ENCODE measurements at places on chromosomes 5 and 9.
A peak's percentile ranks its signal among the peaks of the same experiment; 100 is the strongest.

DNA sequence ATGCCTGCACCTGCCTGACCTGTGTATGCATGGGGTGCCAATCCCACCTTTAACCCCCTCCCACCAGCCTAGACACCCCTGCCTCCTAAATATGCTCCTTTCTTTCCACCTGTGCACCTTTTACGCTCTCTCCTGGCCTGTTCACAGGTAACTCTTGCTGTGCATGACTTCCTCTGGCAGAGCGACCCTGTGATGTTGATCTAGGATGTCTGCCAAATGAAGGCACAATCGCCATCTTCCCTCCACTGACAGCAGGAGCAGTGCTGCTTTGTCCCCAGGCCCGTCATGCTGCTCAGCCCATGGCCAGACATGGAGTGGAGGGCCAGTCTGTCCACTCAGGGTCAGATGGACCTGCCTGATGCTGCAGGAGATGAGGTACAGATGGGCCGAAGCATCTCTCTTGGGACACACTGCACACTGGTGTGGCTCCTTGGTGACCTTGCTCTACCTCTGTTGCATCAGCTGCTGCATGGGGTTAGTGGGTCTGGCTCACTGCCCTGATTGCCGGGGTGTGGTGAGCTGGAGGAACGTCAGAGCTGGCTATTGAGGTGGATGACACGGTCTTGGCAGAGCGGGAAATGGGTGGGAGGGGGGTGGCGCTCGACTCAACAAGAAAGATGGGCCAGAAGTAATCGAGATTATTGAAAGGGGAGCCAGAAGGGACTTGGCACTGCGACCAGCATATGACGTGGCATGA lies 101.7 kb upstream of the PITX1 start:
- DNase-seq: no peak

GRCh38 chr9:86128235-86128822 lies 29.0 kb upstream of the GOLM1 start:
- no peak for DNase-seq

DNA sequence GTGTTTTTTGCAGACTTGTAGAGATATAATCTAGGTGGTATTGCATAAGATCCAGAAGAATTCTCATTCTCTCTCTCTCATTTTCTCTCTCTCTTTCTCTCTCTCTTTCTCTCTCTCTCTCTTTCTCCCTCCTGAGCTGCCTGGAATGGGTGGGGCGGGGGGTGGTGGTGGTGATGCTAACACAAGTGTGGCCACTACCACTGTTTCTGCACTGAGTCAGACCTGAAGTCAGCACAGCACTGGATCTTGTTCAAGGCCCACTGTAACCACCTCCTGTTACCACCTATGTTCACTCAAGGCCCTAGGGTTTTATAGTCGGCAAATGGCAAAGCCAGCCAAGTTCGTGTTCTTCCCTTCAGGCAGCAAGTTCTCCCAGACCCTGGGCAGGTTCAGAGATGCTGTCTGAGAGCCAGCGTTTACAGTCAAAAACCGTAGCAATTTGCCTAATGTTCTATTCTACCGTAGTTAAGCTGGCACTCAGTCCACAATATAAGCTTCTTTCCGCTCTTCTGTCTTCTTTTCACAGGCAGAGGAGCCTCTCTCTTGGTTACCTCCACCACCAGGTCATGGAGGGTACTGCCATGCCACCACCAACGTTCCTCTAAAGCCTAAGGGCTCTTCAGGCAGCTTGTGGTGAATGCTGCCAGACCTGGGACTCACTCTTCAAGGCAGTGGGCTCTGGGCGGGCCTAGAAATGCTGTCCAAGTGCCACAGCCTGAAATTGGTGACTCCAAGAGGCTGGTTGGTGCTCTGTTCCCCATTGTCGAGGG lies 235.7 kb upstream of the PRR16 start:
- DNase-seq: no peak

- DNase-seq: peak; percentile 37
Measured at GRCh38 chr5:1783216-1783554, 16.5 kb downstream of the MRPL36 start.

DNA sequence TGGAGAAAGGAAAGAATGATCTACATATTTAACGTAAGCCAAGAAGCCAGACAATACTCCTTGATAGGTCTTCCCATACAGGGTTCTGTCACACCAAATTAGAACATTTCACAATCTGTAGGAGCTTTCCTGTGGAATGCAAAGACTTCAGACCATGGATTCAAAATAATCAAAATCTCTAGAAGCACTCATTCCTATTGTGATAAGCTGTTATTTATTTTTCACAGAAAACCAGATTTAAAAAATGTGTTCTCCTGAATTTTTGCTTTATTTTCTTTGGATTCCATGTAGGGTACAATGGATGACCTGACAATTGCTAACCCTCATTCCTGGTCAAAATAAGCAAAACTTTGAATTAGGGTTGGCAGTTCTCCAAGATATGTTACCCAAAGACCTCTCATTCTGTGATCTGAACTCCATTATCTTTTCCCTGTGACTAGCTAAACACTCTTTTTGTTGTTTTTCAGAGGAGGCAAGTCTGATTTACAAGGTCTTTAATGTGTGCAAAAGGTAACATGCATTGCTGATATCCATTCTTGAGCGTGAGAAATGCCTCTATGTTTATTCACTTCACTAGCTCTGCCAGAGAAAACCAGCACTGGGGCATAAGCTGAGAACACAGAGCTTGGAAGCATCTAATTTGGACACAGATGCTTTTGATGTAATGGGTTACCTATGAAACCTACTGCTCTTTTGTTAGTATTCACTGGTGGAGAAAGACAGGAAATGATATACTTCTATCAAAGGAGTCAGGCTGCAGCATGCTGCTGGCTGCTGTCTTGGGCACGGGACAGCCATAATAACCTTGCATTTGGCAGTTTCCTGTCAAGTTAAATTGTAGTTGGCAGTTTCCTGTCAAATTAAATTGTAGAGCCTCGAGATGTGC lies 31.4 kb downstream of the ACTBL2 start:
- DNase-seq: peak; percentile 66

DNA sequence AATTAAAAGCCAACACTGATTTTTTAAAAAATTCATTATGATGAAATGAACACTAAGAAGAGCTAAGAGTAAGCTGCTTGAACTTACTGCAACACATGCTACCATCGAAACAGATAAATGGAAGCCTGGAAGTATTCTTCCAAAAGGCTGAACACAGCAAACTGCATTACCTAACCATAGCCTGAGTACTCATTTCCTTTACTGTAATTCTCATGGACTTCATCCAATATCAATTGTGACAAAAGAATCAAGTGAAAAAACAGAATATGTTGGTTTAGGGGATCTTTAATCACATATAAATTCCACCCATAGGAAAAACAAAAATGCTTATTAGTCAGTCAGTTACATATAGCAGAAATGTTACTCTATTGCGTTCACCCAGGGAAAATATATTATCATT lies 68.5 kb downstream of the DROSHA start:
- DNase-seq: no peak

GRCh38 chr9:95836072-95836471 lies 39.4 kb upstream of the ERCC6L2 start:
- DNase-seq: no peak

DNA sequence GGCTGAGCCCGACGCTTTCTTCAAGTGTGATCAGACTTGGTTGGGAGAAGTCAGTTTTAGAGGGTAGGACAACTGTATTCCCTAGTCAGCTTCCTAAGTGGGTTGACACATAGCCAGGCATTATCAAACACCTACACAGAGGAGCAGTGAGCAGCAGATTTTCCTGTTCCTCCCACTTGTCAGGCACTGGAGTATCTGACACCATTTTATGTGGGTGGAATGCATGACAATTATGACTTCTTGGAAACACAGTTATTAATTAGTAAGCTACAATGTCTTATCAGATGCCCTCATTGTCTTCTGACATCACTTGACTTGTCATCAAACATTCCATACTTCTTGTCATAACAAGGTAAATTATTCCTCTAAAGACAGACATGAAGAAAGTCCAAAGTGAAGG lies 124.9 kb downstream of the IRX2 start:
- DNase-seq: no peak

DNA sequence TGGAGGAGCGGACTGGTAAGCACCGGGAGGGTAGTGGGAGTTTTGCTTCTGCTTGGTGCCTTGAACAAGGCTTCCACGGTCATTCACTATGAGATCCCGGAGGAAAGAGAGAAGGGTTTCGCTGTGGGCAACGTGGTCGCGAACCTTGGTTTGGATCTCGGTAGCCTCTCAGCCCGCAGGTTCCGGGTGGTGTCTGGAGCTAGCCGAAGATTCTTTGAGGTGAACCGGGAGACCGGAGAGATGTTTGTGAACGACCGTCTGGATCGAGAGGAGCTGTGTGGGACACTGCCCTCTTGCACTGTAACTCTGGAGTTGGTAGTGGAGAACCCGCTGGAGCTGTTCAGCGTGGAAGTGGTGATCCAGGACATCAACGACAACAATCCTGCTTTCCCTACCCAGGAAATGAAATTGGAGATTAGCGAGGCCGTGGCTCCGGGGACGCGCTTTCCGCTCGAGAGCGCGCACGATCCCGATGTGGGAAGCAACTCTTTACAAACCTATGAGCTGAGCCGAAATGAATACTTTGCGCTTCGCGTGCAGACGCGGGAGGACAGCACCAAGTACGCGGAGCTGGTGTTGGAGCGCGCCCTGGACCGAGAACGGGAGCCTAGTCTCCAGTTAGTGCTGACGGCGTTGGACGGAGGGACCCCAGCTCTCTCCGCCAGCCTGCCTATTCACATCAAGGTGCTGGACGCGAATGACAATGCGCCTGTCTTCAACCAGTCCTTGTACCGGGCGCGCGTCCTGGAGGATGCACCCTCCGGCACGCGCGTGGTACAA lies 556 bp downstream of the PCDHGC3 start:
- peak; percentile 92 for DNase-seq

DNA sequence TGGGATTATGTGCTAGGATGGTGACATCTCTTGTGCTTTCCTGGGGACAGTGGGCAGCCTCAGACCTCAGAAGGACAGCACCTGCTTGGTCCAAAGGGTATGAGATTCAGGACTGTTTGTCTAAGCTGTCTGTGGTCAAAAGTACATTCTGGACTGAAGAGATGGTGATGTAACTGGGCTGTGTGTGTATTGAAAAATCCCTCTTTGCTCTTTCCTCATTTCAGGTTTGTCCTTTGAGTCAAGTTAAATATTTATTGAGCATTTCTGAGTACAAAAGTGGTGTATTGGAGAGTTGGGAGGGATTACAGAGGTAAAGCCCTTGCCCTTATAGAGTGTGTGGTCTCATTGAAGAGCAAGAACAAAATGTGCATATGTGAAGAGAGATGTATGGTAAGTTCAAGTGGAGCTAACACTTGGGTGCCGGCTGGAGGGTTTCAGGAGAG lies 46.7 kb downstream of the RCL1 start:
- DNase-seq: no peak

DNA sequence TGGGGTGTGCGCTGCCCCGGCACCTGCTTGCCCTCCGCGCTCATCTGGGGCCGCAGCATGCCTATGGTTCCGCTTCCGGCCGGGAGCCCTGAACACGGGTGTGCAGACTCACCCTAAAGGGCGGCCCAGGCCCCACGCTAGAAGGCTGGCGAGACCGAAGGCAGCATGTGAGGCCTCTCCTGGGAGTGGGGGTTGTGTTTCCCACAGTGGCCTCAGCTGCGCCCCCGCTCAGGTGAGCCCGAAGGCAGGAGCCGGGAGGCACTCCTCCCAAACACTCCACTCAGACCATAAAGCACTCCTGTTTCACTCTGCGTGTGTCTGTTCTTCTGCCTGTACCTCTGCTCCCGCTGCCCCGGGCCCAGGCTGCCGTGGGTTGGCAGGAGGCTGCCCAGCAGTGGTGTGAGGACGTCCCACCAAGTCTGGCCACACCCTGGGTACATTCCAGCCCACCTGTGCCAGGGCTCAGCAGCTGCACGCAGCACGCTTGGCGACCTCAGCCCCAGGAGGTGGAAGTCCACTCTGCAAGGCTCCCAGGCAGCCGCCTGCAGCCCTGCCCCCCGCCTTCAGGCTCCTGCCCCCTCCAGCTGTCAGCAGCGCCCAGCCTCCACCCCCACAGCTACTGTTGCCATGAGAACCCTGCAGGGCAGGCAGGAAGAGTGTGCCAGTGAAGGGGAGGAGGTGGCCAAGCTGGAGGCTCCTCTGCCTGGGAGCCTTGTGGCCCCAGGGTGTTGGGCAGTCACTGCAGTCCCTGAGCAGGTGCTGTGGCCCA lies 1.2 kb upstream of the AJM1 start:
- peak; percentile 77 for DNase-seq

DNA sequence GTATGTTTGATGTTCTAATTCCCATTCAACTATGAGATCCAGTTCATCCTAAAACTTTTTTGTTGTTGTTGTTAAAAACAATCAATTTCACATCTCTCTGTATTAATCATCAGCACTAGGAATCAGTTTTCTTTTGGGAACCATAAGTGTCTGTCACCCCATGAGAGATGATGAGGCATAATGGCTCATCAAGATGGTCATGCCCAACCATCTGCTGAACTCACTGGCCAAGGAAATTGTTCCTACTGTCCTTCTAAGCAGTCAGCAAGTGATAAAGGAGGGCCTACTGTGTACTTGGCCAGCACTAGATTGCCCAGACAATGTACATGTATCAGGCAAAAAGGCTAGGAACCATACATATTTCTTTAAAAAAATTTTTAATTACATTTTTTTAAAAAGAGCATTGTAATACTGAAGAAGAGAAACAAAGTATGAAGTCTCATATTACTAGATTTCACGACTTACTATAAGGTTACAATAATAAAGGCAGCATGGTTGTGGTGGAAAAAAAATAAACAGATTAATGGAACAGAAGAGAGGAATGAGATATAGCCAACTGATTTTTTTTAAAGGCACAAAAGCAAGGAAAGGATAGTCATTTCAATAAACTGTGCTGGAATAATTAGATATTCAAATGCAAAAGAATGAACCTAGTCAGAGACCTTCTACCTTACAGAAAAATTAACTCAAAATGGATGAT lies 458.3 kb downstream of the SPOCK1 start:
- no peak for DNase-seq

DNA sequence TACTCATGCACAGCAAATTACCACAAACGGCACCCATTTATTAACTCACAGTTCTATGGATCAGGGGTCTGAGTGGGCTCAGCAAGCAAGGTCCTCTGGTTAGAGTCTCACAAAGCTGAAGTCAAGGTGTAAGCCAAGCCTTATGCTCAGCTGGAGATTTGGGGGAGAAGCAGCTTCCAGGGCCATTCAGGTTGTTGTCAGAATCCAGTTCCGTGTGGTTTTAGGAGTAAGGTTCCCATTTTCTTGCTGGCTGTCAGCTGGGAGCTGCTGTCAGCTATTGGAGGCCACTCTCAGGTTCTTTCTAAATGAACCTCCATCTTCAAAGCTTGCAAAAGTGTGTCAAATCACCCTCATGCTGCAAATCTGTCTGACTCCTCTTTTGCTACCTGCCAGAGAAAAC lies 17.7 kb downstream of the FCN2 start:
- no peak for DNase-seq

GRCh38 chr5:176775409-176775808 lies 35.0 kb upstream of the UNC5A start:
- no peak for DNase-seq

- DNase-seq: no peak
Measured at GRCh38 chr9:16032799-16033198, 480.0 kb downstream of the CCDC171 start.

- no peak for DNase-seq
Measured at GRCh38 chr9:110370315-110370714, 32.7 kb upstream of the TXNDC8 start.

- peak; percentile 52 for DNase-seq
Measured at GRCh38 chr5:10528056-10528816, 35.6 kb upstream of the ANKRD33B start.

- no peak for DNase-seq
Measured at GRCh38 chr9:127283917-127284497, 19.4 kb downstream of the GARNL3 start.
